Brain microvascular endothelial cell (primary cell): ENCODE measurements at places on chromosomes 3 and 15.

GRCh38 chr15:34583399-34584329, at the start of gene GOLGA8B:
Gene GOLGA8B, minus strand, starts transcription at chr15:34583651. Its CDS starts 47,739 bp downstream, at chr15:34535912.
- DNase-seq = no peak

GRCh38 chr15:39235084-39235795, 345.6 kb upstream of the THBS1 start:
- DNase-seq = no peak

DNA sequence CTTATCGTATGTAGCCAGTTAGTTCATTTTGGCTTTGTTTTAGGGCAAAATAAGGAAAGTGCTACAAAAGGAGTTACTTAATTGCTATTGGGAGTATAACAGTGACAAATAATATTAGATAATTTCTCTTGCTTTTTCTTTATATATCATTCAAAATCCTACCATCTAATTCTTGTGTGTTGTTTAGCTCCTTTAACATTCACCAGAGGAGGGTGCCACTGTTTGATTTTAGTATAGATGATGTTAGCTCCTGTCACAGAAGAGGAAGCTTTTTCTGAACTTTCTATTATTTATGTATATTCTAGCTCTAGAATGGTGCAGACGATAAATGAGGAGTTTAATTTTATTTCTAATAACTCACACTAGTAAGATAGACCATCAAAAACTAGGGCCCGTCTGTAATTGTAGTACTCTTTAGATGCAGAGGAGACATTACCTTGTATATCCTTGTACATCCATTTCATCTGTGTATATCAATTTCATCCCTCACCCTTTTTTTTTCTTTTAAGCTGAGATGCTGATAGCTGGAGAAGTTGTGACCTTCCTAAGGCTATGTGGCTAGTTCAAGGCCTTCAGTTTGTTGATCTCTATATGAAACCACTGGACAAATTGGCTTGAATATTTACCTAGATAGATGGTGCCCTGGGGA, 3.0 kb downstream of the PPM1L start:
- DNase-seq = no peak

DNA sequence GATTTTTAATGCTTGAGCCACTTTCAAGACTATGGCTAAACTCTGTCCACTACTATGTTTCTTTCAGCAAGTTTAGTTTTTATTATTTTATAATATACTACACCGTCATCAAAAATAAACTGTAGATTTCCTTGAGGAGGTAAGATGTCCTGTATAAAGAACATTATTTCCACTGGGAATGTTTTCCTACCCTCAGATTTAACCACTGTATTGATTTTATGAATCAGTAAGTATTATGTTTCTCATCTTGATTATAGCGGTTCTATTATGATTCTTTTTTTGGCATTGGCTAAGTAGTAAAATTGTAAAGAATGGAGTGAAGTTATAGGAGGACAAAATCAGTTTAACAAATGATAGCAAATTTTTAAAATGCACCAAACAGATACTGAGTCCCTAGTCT, 44.4 kb downstream of the ADAM10 start:
- no peak for DNase-seq

DNA sequence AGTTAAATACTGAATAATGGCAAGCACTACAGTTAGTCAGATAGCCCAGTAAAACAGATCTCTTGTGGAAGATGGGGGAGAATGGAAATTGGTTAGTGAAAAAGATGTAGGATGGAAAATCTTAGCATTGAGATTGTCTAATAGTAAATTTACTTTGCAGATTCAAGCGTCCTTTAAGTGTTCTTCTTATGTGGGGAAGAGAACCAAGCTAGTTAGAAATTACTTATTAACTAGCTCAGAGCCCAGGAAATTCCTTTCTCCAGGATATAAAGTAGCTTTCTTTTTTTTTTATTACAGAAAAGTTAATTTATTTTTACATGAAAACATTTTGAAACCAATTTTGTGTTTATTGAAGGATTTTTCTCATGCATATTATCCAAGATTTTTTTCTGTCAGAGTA, 36.7 kb downstream of the TIPARP start:
- DNase-seq = no peak

DNA sequence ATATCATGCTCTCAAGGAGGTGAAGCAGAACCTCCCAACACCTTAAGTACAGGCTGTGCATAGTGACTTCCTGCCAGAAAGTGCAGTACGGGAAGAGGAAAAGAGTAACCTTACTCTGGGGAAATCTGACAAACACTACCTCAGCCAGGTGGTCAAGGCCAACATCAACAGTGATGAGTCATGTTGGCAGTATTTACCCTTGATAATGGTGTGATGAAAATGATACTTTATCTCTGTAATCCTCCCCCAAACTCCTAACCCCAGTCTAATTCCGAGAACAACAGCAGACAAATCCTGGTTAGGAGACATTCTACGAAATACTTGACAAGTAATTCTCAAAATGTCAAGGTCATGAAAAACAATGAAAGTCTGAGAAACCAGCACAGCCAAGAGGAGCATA, 26.5 kb downstream of the ANKDD1A start:
- peak; percentile 43 for DNase-seq

GRCh38 chr3:108098003-108098370, 7.2 kb upstream of the CD47 start:
- DNase-seq = no peak
